ENCODE measurements at places on chromosomes 16 and 17.

DNA sequence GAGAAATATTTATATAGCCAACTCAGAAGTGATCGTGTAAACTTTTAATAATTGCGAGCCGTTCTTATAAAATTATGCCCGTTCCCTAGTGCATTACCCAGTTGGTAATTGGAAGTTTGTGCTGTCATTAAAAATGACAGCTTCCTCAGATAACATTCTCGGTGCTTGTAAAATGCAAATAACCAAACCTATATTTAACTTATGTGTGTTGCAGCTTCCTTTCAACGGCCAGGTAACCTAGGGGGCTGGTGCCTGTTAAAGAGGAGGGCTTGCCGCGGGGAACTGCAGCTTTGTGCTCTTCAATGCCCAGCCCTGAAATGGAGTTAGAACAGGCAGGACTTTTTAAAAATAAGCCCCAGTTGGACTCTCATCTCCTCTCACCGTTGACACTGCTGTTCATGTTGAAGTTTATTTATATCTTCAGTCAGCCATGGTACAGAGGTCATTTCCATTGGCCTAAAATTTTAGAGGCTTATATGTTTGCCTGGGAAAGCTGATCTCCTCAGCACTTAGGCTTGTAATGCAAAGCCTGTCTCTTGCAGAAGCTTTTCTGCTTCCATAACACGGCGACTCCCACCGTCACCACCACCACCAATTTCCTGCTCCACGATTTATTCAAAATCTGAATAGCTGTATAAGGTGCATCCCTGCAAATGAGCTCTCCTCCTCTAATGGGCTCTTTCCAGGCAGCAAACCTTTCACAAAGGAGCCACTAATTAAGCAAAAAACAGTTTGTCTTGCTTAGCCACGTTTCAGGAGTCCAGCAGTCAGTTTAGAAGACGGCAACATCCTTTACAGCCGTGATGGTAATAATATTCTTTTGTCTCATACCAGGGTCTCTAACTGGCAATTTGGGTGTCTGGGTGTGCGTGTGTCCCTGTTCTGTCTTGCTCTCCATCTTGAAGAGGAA is 74.7 kb downstream of the RPA1 start:
- DNase-seq: no peak

DNA sequence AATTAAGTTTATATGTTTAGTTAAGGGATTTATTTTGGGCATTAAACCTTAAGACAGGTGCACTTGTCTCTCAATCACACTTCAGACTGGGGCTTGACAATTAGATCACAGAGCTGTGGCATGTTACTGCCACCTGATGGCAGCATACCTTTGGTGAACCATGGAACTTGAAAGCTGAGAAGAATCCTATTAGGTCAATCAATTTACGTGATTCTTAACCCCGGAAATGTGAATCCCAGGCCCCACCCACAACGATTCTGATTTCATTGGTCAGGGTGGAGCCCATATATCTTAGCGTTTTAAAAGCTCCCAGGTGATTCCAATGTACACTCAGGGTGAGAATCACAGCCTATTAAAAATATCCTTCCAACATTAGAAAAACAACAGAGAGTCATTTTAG is 91.0 kb downstream of the GSG1L start:
- DNase-seq: peak; percentile 2

- DNase-seq: no peak
Measured at GRCh38 chr16:2690852-2691251, 8.5 kb downstream of the KCTD5 start.

DNA sequence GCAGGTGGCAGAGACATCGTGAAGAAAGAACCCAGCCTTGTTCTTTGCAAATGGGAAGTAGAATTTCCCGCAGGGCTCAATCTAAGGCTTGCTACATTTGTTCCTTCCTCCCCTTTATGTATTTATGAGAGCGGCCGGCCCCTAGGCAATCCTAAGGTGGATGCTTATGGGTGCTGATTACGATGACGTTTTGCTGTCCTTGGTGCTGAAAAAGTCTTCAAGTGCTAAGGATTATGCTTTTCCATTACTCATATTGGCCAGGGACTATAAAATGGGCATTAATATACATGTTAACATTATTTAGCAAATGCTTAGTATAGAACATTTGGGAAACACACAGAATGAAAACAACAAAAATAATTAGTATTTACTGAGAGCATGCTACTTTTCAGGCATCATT is 313.3 kb upstream of the XYLT1 start:
- DNase-seq: no peak

DNA sequence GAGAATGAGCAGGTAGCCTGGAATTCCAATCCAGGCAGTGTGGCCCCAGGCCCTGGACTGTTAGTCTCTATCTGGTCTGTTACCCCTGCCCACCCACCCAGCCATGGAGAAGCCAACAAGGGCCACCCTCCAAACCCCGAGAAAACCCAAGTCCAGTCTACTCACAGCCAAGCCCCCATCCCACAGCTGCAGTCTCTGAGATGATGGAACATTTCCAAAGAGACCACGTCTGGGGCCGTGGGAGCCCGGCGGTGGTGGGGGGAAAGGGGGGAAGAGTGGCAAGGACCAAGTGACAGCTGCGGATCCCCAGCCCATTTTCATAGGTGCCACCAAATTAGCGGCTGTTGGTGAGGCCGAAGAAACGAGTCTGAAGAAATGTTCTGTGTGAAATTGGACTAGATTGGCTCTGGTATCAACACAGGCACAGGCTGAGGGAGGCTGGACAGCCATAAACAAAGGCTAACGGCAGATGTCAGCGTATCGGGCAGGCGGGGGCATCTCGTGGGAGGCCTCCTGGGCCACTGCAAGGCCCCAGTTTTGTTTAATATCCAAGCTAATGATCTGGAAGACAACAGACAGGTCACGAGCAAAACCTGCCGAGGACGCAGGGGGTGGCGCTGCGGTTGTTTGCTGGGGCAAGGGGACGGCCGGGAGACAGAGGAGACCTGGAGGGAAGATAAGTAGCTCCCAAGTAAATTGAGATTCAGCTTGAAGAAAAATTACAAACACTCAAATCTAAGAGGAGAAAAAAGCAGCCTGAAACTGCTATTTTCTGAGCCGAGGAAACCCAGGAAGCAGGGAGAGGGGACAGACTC is 53.4 kb downstream of the RBFOX3 start:
- no peak for DNase-seq

DNA sequence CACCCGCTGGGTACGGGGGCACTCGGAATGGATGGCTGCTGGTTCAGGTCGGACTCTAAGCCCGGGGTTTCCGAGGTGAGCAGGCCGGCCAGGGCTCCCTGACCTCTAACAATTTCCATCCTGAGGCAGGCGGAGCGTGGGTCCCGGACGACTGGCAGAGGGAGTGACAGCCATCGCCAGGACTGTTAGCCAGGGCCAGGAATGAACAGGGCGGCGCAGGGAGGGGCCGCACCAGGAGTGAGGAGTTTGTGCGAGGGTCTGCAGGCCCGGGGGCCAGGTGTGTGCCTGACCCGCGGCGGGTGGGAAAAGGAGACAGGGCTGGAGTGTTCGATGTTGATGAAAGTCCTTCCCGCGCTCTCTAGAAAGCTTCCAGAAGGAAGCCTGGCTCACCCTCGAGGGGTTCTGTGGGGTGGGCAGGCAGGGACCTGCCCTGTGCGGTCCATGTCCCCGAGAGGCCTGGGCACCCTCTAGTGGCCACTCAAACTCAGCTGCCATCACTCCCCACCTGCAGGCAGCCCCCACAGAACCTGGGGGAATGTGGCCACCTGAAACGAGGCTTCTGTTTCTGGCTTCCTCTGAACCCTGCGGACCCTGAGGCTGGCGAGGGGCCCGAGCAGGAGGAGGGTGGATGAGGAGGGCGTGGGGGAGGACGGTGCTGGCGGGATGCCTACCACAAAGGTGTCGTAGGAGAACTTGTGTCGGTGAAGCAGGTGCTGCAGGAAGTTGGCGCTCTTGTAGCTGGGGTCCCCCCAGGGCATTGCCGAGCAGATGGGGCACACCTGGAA is 8.2 kb downstream of the RNF166 start:
- DNase-seq: no peak

- DNase-seq: no peak
Measured at GRCh38 chr17:64128787-64129514, 993 bp downstream of the ERN1 start.

DNA sequence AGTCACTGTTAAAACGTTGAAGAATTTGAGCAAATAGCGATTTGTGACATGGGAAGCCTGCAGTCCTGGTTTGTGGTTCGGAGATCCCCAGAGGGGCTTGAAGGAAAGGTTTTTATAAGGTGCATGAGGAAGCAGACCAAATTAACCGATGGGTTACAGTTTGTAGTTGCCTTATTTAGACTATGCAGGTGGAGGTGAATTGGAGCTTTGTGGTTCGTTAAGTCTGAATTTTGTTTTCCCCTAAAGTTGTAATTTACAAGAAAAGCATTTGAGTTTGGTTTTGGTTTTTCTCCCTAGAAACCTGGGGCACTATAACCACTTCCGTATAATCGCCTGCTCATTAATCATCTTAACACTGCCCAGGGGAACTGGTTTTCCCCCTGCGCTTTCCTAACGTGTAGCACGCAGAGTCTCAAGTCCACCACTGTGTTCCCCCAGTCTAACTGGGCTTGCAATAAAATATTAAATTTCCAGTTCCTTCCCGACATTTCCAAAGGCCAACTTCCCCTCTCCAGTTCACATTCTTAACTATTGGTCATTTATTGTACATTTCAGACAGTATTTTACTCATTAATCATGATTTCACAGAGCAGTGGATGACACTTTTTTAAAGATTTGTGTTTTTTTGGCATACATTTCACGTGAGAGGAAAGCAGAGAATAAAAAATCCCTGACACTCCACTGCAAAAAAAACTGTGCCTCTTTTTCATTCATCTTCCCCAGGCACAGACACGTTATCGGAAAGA is 932 bp downstream of the ZNF267 start:
- peak; percentile 28 for DNase-seq

DNA sequence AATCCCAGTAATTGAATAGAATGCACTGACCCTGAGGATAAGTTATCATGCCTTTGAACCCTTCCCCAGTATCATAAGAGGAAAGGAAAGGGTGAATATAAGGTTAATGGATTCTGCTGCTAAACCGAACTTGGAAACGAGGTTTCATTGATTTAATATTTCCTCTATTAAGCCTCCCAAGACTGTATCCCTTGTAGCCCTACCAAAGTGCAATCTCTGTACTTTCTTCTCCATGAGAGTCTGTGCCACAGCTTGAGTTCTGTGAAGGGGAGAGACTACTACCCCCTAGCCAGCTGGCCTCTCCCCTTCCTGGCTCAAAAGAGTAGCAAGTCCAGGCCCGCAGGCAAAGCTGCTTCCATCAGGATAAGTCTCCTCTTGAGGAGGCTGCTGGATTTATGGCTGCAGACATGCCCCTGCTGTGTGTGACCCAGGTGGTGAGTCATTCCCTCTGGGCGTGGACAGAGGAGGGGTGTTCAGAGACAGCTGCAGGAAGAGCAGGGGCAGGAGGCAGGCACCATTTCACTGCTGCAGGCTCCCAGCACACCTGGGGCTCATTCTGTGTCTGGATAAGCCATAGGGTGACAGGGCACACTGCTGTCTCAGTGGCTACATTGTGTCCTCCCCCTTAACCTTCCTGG is 58.4 kb downstream of the TOM1L2 start:
- no peak for DNase-seq

GRCh38 chr17:57915985-57916757 is 39.0 kb downstream of the CUEDC1 start:
- DNase-seq: no peak

DNA sequence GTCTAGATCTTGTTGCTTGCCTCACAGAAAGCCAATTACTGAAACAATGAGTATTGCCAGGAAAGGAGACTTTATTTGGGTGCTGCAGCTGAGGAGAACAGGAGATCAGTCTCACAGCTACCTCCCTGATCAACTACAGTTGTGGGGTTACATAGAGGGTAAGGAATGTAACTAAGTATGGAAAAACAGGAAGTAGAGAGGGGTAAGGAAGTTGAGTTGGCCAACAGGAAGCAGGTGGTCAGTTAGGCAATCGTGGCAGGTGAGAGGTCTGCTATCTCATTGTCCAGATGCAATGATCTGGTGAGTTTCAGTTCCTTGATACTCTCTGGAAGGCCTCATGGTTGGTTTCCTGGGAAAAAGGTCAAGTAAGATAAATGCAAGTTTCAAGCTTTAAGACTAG is 333.1 kb upstream of the GOT2 start:
- DNase-seq: no peak

DNA sequence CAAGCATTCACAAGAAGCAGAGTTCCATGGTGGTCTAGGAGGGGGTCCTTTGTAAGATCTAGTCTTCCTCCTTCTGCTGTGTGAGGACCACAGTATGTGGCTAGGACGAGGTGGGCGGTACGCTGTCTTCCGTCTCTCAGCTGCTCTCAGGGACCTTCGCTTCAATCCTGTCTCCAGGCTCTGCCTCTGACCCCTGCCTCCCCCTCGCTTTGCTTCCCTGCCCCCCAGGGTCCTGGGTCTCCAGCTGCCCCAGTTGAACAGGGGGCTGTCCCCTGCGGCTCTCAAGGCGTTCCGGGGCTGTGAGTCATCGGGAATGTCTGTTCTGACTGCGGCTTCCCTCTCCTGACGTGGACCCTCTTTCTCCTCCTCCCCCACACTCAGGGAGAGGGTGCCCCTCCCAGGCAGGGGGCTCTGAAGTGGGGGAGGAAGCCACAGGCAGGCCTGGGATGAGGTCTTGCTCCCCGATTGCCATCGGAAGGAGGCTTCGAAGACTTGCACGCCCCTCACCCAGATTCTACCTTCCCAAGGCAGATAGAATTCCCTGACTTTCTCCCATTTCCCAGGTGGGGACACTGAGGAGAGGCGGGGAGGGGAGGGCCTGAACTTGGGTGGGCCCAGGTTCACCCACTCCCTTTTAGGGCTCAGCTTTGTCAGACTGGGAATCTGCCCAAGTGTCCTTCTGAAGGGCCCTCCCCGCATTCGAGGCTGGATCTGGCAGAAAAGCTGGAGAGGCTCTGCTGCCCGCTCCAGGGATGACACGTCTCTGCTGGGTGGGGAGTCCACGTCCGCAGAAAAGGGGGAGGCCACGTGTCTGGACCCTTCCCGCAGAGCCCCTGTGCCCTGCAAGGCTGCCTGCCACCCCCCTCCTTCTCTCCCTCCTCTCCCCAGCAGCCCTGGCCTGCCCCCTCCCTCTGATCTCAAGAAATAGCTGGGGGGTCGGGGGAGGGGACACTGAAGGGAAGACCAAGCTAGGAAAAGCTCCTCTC is 9.1 kb upstream of the COL1A1 start:
- DNase-seq: no peak

GRCh38 chr16:59126486-59126885 is 392.4 kb upstream of the GOT2 start:
- no peak for DNase-seq

DNA sequence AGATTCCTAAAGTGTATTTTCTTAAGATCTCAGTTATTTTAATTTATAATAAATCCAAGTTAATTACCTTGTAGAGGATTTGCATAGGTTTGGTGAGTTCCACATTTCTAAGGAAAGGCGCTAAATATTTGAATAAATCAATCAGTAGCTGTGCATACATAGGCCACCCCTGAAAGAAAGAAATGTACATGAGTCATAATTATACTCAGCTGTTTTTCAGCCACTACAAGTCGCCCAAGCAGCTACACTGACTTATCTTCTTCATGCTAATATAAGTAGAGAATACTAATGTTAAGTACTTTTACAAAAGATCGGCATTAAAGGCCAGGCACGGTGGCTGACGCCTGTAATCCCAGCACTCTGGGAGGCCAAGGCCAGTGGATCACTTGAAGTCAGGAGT is 14.9 kb downstream of the SETD6 start:
- DNase-seq: no peak

- no peak for DNase-seq
Measured at GRCh38 chr17:75456039-75456416, 407 bp upstream of the TMEM94 start.

Measured in effector memory CD4-positive, alpha-beta T cell (primary cell).